Lung microvascular endothelial cell (primary cell): ENCODE measurements at places on chromosomes 16 and 17. TPM values are rescaled to one million over a fixed set of nuclear protein-coding genes. Genes with fewer than 3 reads are reported as not detected.

Gene GPRC5B
- total RNA-seq = 26.6 and 110 TPM in 2 replicates

Gene NTN3
- total RNA-seq = under 0.01 TPM in 2 replicates

Gene PPY
- total RNA-seq = not detected in 2 replicates

Gene ZNF469
- total RNA-seq = 0.20 and 0.44 TPM in 2 replicates

Gene CTF1
- total RNA-seq = 0.22 and 0.40 TPM in 2 replicates

Gene VMO1
- 0.22 TPM in 1 of 2 replicates, not detected in the other for total RNA-seq

Gene TMEM100
- 1.7 and 25.4 TPM in 2 replicates for total RNA-seq

Gene CCL16
- under 0.01 TPM in 1 of 2 replicates, not detected in the other for total RNA-seq

Gene OR4D1
- total RNA-seq = not detected in 2 replicates

Gene ABCC6
- total RNA-seq = under 0.01 and 0.44 TPM in 2 replicates

Gene KRT20
- not detected in 2 replicates for total RNA-seq

Gene OTOP2
- not detected in 2 replicates for total RNA-seq

- DNase-seq = no peak
Observed at GRCh38 chr16:71896764-71897368, 1.5 kb downstream of the IST1 start.

DNA sequence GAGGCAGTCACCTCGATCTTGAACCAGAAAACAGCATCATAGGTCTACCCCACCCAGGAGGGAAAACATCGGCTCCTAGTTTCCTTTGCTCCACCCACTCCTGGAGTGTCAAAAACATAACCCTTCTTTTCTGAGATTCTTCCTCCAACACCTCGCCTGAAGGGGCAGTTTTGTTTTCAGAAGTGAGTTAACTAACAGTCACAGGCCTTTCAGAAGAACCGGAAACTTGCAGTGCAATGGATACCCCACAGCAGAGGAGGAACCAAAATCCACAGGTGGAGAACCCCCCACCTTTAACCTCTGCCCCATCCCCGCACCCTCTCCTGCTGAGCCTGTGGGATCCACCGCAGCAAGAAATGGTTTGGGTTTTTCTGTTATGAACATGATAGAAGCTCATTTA is 7.8 kb upstream of the TEX2 start:
- no peak for DNase-seq

GRCh38 chr17:63162406-63163157 is 196.5 kb downstream of the TANC2 start:
- DNase-seq = peak; percentile 7

- no peak for DNase-seq
Observed at GRCh38 chr16:50830698-50831097, 88.8 kb downstream of the CYLD start.

GRCh38 chr16:4212934-4213296 is 29.0 kb downstream of the SRL start:
- no peak for DNase-seq

DNA sequence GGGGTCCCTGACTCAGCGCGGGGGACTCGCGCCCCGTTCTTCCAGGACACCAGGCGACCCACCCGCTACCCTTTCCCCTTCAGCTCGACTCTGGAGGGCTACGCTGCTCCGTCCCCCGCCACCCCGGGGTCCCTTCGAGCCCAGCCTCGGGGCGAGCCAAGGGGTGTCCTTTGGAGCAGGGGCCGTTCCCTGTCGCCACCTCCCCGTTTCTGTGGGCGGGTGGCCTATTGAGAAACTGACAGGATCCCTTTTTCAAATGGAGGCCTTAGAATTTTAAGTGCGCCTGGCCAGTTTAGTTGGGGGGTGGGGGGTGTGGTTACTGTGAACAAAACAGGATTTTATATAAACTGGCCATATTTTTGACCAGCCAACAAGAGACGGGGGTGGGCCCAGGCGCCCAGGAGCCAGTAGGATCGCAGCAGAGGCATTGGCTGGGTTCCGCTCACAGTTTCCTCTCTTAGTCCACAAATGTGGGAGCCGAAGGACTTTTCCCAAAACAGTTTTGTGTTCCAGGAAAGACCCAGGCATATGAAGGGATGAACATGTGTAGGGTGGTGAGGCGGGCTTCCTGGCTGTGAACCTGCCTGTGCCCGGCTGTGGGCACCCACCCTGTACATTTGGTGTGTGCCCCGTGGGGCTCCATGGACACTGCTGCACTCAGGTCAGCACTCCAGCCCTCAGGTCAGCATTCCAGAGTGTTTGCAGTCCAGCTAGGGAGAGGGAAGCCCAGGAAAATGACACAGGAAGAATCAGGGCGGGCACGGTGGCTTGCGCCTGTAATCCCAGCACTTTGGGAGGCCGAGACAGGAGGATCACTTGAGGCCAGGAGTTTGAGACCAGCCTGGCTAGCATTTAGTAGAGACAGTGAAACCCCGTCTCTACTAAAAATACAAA is 722 bp upstream of the TIMP2 start:
- DNase-seq = peak; percentile 86

GRCh38 chr16:20064931-20065330 is 8.8 kb downstream of the GPR139 start:
- DNase-seq = no peak

DNA sequence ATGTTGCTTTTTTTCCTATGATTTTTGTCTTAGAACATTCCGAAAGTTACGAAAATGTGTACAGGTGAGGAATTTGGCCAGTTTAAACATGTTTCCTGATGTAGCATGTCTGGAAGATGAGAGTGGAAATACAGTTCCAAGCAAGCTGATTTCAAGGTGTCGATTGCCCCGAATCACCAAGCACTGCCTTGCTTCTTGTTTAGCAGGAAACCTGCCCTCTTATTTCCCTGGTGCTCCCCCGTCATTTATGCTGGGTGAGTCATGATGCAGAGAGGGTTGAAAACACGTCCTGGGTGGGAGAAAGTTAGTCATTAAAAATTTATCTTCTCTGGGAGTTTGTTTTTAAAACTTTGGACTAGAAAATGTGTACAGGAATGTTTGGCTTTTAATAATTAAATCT is 608.6 kb upstream of the EEF2KMT start:
- no peak for DNase-seq

DNA sequence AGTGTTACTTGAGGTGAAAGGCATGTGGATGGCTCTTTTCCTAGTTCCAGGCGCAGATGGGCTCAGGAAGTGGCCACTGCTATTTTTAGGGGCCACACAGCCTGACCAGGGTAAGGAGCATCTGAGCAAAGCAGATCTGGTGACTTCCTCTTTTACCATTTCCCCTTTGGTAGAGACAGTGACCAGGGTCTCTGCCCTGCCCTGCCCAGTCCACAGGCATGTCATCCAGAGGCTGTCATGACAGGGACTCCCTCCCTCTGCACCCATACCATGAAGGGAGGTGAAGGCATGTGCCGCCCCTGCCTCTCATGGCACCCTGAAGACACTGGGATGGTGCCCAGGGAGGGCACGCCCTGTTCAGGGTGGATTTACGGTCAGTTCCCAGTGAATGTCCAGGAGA is 2.2 kb downstream of the PLA2G15 start:
- no peak for DNase-seq

DNA sequence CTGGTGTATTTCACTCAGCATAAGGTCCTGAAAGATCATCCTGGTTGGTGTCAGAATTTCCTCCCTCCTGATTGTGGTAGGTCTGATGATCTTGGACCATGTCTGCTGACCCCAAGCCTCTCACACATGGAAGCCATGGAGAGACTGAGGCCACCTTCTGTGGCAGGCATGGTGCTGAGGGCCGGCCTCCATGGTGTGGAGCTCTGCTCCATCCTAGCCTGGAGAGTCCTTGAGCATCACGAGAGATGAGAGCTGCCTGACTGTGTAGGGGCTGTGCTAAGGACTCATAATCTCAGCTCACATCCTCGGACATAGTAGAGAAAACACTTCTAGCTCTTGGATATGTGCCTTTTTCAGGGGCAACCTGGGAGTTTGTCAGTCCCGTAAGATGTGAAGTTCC is 40.6 kb downstream of the MPRIP start:
- no peak for DNase-seq

DNA sequence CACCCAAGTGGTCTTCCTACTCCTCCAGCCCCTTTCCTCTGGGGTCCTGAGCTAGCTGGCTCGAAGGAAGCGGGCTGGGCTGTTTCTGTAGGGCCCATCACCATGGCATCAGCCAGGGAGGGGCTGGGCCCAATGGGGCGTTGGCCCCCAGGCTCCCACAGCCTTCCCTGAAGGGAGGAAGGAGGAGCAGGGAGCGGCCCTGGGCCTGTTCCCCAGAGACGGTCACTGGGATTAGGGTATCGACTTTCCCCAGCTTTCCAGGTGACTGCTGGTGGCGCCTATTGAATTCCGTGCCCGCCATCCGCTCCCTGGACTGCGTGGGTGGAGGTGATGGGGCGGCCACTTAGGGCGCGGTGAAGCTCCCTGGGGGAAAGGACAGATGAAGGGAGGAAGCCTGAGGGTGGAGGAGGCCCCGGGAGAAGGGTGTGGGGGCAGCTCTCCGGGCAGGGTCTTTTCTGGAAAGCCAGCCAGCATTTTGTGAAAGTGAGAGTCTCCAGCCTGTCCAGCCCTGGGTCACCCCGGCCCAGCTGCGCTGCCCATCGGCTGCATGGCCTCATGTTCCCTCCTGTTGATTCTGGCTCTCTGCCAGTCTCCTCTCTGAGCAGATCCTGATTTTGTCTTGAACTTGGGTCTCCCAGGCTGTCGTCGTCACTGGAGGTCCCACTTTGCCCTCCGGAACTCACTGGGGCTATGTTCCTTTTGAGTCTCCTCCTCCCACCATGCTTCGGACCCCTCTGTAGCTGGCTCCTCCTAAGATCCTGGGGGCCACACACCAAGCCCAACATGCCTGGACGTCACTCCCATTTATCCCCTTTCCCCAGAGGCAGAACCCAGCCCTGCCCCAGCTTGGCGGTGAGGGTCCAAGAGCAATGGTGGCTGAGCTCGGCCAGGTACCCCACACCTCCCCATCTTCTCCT is 9.8 kb downstream of the NHERF1 start:
- DNase-seq = no peak

DNA sequence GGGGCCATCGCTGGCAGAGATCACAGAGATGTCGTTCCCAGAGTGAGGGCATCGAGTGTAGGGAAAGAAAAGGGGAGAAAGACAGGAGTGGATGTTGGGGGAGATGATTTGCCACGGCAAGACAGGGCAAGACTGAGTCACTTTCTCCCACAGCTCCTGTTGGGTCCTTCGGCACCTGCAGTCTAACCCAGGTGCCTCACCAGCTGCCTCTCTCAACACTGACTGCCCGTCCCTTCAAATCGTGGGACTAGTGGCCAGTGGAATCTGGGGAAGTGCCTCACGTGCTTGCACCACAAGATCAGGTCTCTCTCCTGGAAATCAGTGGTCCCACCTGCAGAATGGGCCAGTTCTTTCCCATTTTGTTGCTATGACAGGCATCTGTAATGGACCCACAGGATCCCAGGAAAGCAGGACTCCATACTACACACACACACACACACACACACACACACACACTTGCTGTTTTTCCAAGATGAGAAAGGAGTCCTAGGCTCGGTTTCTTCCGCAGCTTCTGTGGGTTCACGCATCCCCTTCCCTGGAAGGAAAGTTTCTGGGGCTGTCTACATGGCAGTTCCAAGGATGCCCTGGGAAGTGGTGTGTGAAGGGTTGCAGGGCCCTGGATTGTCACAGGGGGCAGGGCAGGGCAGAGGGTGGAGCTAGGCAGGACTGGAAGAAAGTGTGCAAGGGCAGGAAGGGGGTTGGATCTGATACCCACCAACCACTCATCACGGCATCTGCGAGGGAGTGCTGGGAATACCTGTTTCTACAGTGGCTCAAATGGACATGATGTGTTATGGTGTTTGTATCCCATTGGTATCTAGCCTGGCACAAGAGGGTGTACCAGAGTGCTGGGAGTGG is 10.2 kb upstream of the CBX8 start:
- DNase-seq = no peak

- peak; percentile 31 for DNase-seq
Observed at GRCh38 chr17:76297436-76297835, 10.6 kb downstream of the QRICH2 start.

GRCh38 chr16:11258553-11259492 is 2.8 kb upstream of the SOCS1 start:
- peak; percentile 42 for DNase-seq

- no peak for DNase-seq
Observed at GRCh38 chr17:72765368-72766153, 326.9 kb downstream of the SLC39A11 start.

GRCh38 chr17:59565959-59566324 is 532 bp downstream of the DHX40 start:
- peak; percentile 82 for DNase-seq

- DNase-seq = no peak
Observed at GRCh38 chr16:3170440-3171180, 17.4 kb upstream of the OR1F1 start.

DNA sequence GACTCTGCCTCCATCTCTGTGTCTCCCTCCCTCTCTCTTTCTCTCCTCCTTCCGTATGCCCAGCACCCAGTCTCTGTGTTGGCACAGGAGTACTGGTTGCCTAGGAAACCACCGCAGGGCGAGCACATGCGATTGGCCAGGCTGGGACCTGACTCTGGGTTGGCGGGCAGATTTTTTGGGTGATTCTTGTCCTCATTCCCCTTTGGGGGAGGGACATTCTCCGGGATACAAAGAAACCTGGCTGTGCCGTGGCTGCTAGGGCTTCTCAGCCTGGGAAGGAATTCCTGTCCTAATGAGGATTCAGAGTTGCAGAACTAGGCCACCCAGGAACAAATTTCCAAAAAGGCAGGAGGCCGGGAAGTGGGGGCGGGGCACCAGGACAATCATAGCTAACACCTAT is 168.9 kb downstream of the SHISA9 start:
- DNase-seq = no peak

GRCh38 chr16:65308506-65308905 is 186.6 kb upstream of the CDH11 start:
- no peak for DNase-seq

DNA sequence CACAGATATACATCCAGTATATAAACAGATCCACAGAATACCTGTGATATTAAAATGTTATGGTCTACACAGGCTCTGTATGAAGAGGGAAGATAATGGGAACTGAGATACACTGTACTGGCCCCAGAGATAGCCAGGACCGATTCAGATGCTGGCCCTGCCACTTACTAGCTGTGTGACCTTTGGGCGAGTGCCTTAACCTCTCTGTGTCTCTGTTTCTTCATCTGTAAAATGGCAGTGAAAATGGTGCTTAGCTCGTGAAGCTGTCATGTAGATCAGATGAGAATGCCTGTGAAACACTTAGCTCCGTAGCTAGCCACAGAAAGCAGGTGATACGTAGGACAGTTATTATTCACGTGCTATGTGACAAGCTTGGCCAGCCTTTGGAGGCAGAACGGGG is 22.2 kb downstream of the NKD1 start:
- DNase-seq = no peak

DNA sequence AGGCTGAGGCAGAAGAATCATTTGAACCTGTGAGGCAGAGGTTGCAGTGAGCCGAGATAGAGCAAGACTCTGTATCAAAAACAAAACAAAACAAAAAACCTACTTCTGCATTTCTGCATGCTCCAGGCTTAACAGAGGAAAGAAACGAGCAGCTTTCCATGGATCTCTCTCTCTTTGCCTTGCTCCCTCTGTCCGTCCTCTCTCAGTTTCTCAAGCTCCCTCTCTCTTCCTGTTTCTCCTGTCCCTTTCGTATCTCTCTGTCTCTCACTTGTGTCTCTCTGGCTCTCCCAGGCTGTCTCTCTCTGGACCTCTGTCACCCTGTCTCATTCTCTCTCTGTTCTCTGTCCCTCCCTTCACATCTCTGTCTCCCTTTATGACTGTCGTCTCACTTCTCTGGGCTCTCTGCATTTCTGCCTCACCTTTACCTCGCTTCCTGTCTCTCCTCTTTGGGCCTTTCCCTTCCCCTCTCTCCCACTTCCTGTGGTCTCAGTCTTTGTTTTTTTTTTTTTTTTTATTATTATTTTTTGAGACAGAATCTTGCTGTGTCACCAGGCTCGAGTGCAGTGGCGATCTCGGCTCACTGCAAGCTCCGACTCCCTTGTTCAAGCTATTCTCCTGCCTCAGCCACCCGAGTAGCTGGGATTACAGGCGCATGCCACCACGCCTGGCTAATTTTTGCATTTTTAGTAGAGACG is 4.1 kb upstream of the PITPNA start:
- no peak for DNase-seq

GRCh38 chr16:81625544-81626153 is 153.4 kb upstream of the PLCG2 start:
- DNase-seq = peak; percentile 51
